NCI-H2171 (cell line): ENCODE measurements at places on chromosomes 1 and 21.

DNA sequence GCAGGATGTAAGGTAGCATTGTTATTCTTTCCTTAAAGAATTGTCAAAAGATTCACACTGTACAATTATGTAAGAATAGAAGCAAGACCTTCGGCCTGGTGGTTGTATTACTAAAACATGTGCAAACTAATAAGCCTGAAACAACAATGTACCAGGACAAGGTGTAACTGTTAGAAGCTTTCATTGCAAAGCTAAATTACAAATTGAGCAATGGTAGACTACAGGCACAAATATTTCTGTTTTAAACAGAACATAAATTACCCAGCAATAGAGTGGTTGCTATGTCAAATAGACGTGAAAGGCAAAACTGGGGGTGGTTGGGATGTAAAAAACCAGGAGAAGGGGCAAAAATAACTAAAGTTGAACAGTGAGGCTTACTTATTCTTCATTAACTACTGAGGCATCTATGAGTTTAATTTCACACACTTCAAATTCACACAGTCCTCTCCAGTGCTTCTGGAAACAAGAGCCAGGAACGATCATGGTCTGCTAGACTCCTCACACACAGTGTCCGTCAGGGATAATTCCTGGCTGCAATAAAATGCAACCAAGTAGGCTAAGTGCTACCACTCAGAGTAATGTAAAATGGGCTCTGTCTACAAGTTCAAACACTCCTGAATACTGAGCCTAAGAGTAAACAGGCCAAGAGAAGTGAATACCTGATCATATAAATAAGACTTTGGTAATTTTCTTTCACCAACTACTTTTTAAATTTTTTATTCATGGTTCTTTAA lies 39.3 kb upstream of the C1orf198 start:
- no peak for DNase-seq

DNA sequence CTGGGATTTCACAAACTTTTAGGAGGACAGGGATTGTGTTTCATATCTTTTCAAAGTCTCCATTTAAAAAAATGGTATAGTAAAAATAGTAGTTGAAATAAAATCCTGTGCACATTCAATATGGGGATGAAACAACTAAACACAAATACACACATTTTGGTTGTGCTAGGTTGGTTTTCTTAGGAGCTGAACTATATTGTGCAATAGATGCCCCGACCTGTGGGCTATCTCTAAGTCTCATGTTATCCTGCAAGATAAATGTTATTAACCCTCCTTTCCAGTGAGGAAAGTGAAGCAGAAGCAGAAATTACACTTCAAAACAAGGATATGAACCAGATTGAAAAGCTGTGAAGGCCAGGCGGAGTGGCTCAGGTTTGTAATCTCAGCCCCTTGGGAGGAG lies 1.3 kb upstream of the PLD5 start:
- DNase-seq: no peak

DNA sequence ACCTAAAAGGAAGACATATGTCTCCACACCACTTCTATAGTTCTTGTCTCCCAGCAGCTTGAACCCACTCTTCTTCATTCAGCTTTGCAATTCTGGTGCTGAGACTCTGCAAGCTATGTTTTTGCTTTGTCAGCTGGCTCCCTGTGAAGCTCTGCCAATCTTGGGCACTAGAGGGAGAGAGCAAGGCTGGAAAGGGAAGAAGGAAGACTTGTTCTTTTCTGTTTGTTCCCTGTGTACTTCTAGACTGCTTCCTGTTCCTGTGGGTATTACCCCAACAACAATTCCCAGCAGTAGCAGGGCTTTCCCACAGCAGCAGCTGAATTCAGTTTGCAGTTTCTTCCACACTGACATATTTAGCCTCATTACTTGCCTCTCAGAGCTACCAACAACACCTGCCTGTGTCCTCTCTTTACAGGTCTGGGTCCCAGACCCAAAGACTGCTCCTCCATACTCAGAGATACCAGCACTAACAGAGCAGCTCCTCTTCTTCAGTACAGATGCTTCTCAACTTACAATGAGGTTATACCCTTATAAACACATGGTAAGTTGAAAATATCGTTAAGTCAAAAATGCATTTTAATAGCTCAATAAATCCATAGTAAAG lies 275.2 kb upstream of the NEGR1 start:
- no peak for DNase-seq

- no peak for DNase-seq
Measured at GRCh38 chr1:247060771-247061170, 17.8 kb downstream of the ZNF670 start.

DNA sequence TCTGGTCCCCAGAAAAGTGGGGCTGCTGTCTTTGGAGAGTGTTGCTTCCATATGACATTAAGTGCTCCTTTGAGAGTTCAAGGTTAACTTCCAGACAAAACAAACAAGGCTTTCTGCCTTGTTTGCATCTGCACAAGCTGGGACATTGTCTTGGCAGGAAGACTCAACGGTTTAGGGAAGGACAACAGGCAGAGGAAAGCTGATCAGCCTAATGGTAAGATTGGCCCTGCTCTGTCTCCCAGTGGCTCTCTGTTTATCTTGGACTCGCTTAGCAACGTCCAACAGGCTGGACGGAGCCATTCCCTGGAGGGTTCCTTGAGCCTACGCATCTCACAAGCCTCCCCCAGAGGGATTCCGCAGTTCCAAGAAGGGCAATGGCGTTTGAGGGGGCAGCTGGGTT lies 62.2 kb upstream of the SLC44A3 start:
- DNase-seq: no peak

GRCh38 chr1:79079770-79080169 lies 73.2 kb upstream of the ADGRL4 start:
- no peak for DNase-seq

DNA sequence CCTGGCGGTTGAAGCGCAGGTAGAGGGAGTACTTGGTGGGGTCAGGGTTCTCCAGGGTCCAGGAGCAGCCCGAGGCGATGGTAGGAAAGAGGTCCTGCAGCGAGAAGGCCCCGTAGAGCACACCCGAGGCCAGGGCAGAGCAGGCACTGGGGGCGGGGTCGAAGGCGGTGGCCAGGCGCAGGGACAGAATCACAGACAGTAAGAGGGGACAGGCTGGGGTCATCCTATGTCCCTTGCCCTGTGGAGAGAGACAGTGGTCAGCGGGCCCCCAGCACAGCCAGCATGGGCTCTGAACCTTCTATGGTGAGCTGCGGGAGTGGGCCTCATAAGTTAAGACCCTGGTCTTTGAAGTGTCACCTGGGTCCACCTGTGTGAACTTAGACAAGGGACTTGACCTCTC lies 7.6 kb downstream of the ADGRB2 start:
- no peak for DNase-seq

DNA sequence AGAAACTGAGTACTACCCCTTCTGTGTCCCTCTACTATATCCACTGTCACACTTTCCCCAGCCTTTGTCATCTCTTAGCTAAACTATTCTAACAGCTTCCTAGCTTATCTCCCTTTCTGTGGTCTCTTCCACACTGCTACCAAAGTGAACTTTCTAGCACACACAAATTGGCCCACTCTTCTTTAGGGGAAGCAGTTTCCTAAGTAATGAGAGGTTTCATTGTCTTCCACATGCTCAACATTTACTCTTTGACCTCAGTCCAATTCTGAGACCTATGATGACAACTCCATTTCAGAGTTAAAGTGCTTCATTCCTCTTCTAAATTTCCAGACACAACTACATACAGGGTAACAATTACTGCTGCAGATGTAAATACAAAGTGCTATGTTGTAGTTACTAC lies 32.9 kb downstream of the SCYL3 start:
- DNase-seq: no peak
